CD4-positive, alpha-beta T cell treated with Interleukin-6 at 100 ng/mL for 8 hours (primary cell): ENCODE measurements at places on chromosomes 4 and X.

DNA sequence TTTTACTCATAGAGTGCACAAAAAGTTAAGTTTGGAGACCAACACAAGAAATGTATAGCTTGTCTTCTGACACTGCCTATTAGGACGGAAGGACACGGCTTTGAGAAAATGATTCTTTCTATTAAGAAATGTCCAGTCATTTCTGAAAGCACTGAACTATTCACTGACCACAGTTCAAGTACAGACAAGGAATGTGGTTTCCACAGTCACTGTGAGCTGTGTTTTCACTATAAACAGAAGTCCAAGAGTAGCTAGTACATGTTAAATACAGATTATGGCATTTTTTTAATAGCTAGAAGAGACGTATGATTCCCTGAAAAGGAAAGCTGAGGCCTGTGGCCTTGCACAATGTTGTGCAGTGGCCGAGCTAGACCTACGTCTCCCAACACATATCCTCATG, 115.1 kb upstream of the GPM6A start:
- DNase-seq: no peak

- no peak for DNase-seq
Measured at GRCh38 chr4:147571036-147571770, 46.0 kb upstream of the TMEM184C start.

DNA sequence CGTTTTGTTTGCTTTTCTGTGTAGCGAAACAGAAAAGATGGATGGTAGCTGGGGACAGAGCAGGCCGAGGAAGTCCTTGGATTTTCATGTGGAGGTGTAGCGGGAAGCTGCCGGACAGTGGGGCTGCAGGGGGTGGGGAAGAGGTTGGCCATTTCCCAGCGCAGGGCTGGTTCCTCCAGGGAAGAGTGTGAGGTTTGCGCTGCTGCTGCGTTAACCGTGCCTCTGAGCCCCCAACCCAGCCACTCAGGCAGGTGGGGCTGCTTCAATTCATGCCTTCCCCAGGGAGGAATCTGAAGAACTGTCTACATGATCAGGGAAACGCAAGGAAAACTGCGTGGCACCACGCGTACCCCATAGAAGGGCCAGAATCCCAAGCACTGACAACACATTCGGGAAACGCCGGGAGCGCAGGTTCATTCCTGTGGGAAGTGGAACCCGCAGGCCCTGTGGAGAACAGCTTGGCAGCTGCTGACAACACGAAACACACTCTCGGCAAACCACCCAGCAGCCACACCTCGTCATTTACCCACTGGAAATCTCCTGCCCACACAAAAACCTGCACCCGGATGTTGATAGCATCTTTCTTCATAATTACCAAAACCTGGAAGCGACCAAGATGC, 57.7 kb downstream of the PCGF3 start:
- DNase-seq: no peak

DNA sequence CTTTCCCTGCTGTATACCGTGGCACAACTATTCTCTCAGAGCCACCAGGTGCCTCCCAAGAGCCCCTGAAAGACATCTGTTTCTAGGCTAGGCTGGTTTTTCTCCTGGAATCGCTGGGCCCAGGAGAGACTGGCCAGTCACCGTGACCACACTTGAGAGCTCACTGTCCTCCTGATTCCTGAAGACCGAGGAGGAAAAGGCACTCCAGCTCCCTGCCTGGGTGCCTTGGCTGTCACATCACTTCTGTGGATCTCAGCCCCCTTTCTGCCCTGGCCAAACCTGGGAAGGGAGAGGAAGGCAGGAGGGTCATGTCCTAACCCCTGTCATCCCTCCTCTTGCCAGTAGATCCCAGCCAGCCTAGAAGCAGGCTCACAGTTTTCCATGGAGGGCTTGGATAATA, 54.7 kb upstream of the LAS1L start:
- DNase-seq: no peak

DNA sequence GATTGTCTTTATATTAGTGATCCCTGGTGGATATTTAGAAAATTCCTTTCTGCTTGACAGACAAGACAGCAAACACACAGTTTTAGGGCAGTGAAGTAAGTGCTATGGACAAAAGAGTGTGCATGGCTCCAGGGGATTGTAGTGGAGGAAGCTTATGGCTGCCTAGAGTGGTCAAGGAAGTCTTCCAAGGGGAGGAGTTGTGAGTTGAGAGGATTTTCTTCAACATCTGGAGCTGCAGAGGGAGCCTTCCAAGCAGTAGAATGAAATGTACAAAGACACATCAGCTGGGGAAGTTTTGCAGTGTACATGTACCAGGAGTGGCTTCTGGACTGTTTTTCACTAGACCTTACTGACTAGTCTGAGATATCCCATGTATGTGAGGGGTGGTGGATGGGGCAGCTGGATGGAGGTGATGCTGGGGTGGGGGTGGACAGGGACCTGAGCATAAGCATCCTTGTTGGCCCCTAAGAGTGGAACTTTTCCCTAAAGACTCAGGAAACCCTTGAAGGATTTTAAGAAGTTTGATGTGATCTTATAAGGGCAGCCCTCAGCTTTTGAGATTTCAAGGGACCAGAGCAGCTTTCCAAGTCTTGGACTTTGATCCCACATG, 160.5 kb upstream of the TAPT1 start:
- no peak for DNase-seq

GRCh38 chrX:139932073-139932900, 566 bp downstream of the ATP11C start:
- DNase-seq: peak; percentile 25

DNA sequence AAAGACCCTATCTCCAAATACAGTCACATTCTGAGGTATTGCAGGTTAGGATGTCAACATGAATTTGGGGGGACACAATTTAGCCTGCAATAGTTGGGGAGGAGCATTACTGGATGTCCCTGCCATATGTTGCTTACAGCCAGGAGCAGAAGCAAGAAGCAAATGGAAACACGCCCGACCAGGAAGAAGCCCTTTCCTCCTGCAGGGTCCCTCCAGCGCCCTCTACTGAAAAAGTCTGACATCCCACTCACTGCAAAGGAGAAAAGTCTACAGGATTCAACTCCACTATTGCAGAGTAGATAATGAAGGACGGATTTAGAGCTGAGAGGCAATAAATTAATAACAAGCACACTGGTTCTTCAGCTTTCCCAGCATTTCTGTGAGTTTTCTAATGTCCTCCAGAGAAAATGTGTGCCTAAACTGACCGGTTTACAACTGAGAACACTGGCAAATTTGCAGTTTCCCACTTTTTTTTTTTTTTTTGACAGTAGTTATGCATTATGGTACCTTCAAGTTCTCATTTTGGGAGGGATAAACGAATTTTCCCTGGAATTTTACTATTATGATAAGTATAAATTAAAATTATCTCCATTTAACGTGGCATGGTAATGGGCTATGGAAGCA, 31.7 kb downstream of the COQ2 start:
- DNase-seq: peak; percentile 82

- DNase-seq: no peak
Measured at GRCh38 chr4:184500748-184501589, 26.6 kb upstream of the IRF2 start.

DNA sequence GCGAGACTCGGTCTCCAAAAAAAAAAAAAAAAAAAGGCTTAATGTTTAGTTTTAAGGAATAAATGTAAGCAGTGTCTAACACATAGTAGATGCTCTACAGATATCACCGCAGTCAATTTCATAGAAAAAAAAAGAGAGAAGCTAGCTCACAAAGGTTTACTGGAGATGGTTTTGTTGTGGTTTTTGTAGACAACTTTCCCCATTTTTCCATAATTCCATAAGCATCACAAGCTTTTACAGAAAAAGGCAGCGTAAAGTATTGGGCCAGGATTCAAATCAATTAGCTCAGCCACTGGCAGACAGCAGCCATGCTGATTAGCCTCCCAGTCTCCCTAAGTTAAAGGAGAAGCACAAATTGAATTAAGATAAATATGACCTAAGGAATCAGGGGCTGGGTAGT, 1.5 kb downstream of the GRSF1 start:
- no peak for DNase-seq

DNA sequence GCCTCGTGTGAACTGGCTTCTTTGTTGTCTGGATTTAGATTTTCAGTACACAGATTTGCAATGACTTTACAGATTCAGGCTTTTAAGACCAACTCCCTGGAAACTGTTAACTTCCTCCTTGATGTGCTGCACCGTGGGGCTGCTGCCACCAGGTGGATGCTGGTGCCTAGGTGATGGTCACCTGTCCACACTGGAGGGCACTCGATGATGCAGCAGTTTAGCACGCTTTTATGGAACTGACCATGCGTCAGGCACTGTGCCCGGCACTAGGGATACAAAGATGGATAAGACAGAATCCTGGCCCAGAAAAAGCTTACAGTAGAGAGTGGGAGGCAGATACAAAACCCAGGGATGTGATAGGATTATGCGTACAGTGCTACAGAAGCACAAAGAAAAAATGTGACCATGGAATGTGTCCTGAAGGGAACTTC, 180.7 kb downstream of the CEP135 start:
- no peak for DNase-seq

GRCh38 chr4:84915396-84915780, 51.1 kb downstream of the WDFY3 start:
- DNase-seq: no peak

- no peak for DNase-seq
Measured at GRCh38 chr4:150323406-150324325, 245.4 kb downstream of the DCLK2 start.

GRCh38 chr4:88244816-88245579, 39.4 kb downstream of the PPM1K start:
- peak; percentile 36 for DNase-seq

DNA sequence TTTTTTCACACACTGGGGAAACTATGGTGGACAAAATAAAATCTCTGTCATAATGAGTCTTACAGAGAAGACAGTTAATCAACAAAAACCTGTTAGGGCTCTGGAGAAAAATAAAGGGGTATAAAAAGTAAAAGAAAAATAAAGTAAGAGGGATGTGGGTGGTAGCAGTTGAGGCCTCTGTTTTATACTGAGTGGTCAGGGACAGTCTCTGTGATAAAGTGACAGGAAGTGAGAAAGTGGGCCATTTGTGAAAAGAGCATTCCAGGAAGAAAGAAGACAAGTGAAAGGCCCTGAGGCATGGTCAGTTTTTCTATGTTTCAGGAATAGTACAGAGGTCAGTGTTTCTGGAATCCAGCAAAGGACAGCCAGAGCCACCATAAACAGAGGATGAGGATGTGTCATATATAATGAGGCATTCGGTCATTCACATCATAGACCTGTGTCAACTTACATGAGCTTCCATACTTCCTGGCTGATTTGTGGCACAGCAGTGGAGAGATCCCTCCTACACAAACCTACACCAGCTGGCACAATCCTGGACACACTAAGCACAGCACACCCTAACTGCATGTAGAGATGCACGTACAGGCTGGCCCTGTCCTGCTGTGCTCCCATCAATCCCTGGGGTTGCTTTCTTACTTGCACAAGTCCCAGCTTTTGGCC, 64.4 kb upstream of the NAP1L5 start:
- DNase-seq: no peak

GRCh38 chr4:157128395-157128794, 52.4 kb downstream of the GLRB start:
- DNase-seq: no peak

- DNase-seq: no peak
Measured at GRCh38 chr4:174116021-174116420, 167.4 kb downstream of the FBXO8 start.

GRCh38 chrX:1455948-1456280, 3.2 kb upstream of the ASMTL start:
- DNase-seq: no peak

DNA sequence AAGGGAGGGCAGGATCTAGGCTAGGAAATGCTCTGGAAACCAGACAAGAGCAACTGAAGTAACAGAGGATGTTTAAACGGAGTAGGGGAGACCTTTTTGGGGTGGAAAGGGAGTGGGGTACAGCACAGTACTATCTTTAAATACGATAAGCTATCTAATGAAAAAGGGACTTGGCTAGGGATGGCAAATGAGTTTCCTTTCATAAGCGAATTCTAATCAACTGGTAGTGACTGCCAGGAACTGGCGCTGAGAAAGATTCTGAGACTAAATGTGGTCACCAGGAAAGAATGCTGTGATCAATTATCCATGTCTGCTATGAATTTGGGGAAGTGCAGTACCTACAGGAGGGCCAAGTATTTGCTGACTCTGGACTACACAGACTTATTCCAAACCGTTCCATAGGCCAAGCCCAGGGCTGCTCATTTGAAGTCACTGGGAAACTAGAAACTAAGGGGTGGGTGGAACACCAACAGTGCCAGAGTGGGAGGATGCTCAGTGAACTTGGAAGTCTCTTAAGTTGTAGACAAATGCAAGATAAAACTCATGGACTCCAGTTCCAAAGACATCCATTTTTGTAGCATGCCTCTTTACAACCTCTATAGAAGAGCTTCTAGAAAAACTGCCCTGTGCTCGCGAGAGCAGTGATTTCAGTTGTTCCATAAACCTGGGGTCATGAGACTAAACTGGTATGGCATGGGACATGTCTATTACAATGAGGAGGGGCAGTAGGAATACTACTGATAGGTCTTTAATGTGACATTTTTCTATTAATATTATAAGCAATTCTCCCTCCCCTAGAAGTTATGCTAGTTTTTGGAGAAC, 2.0 kb downstream of the TRAPPC2 start:
- DNase-seq: no peak

DNA sequence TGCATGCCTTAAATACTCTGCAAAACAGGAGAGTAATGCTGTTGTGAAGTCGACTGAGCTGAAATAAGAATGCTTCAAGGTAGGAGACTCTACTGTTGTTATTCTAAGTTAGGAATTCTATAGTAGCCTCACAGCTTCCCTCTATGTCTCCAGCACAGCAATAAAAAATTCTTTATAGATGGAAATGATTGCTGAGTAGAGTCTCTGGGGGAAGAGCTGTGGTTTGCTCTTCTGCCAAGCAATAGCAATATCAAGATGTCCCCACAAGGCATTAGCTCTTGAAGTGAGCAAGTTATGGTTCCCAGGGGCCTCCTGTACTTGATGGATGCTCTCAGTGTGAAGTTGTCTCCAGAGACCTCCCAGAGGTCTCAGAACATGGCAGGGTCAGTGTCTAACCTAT, 880.6 kb upstream of the FRG1 start:
- DNase-seq: no peak

DNA sequence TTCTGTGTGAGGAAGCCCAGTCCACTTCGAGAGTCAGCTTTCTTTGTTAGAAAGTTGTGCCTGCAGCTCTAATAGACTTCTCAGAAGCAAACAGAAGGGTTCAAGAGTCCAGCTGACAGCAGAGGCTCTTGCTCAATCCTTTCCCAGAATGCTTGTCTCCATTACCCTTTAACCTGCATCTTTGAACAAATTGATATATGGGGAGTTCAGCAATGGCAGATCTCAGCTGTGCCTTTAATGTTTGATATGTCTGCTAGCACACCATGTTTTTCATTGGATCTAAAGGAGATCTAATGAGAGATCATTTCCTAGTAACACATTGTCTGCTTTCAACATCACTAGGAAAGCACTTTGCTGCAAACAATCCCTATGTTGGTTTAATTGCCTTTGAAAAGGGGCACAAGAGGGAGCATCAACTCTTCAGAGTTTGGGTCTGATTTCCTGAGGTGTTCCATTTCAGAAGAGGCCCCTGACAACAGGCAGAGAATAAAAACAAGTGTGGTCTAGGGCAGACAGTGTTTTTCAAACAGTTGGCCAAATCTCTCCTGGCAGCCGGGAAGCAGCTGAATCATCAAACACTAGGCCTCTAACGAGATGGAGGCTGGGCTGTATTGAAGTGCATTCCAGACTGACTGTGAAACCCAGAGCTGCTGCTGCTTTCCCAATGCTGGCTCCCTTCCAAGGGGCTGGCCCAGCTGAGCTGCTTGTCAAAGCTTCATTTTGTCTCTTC, 55.5 kb downstream of the LUZP4 start:
- no peak for DNase-seq
